ENCODE measurements at places on chromosomes 12 and 14.
A peak's percentile ranks its signal among the peaks of the same experiment; 100 is the strongest.

DNA sequence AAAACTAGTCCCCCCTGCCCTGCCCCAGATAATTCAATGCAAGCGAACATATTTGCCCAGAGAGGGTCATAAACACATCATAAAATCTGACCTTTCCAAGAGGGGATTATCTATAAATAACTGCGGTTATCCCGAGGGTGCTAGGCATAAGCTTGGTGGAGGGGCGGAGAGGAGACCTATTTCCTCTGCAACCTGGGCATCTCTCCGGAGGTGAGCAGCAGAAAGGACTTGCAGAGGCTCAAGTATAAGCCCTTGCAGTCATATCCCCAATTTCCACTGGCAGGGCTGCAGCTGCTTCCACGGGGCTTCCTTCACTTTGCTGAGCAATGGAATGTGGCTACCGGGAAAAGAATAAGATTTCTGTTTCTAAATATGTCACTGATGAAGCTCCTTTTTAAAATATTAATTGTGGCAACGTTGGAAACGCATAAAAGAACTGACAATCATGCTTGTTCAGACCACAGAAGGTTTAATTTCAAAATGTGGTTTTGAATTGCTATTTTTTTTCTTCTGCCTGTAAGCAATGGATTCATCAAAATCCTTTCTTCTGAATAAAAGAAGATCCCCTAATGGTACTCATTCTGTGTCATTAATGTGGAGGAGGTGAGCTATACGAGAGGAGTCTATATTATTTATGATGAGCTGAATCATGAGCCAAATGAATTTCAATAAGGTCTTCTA, 268.9 kb upstream of the ATP2B1 start:
- no peak for DNase-seq

GRCh38 chr12:12613344-12613743, 1.7 kb downstream of the CREBL2 start:
- DNase-seq = peak; percentile 30

DNA sequence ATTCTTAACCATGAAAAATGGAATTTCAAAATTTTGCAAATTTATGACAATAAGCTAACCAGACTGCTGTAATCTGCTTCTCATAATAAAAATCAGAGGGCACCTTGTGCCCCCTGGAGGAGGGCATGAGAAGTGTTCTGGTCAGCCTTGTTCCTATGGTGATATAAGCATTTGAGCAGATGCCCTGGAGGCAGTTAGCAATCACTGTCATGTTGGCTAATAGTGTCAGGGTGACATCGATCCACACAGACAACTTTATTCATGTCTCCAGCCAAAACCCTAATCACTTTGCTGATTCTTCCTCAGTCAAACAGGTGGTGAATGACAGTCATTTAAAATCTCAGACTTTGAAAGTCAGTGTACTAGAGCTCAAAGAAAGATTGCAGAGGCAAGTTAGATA, 943.0 kb downstream of the GALC start:
- peak; percentile 41 for DNase-seq

GRCh38 chr14:45426685-45427282, 173.8 kb upstream of the MIS18BP1 start:
- DNase-seq = peak; percentile 73

DNA sequence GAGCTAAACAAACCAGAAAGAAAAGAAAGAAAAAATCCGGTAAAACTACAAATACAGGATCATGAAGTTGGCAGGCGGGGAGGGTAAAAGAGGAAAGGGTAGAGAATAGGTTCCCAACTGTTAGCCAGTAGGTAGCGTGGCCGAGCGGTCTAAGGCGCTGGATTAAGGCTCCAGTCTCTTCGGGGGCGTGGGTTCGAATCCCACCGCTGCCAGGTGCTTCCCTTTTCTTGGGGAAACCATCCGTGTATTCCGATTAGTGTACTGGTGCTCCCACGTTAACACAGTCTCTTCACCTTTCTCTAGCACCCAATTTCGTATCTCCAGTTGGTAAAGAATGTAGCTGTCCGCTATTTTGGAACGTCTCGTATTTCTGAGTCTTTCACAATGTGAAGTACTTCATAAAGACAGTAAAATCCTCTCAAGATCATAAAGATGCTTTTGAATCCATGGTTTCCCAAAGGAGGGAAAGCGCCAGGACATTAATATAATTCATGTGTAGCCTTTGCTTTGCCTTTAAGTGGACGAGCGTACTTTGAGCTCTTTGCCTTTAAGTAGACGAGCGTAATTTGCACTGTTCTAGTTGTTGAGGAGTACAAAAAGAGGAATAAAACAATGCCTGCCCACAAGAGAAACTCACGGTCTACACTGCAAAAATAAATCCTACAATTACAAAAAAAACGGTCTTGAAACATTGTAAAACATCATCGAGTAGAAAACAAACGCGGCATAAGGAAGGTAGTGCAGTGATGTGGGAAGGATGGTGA, 19.0 kb upstream of the RNASE12 start:
- peak; percentile 86 for DNase-seq

- peak; percentile 84 for DNase-seq
These were observed 17.7 kb downstream of the RIN3 start for GRCh38 chr14:92531106-92531873.

DNA sequence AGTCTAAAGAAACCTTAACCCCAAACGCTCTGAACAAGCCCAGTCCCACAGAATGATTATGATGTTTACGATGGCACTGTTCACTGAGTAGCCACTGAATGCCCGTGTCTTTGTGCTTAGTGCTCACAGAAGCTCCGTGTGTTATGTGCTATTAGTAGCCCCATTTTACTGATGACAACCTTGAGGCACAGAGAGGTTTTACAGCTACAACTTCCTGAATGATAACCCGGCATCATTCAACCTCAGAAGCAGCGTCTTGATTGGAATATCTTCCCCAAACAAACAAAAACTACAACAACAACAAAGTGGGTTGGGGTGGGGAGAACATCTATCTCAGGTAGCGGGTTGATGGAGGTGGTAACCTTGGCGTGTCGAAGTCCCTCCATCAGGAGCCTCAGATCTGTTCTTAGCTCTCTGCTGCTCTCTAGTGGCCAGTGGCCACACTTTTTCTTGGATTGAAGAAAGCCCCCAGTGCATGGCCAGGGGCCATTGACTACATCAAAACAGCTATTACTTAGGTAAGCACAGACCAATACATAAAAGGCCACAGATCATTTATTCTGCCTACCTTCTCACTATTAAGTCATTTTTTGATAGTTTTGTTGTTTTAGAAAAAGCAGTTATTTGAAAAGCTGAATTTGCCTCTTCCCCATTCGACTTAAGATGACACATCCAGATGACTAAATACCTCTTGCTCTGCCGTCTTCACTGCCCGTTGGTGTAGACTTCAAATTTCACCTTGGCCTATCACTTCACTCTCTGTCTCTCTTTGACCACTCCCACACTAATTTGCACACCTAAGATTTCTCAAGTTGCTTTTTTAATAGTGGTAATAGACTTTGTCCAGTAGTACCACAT, 376.9 kb downstream of the GALC start:
- peak; percentile 73 for DNase-seq

DNA sequence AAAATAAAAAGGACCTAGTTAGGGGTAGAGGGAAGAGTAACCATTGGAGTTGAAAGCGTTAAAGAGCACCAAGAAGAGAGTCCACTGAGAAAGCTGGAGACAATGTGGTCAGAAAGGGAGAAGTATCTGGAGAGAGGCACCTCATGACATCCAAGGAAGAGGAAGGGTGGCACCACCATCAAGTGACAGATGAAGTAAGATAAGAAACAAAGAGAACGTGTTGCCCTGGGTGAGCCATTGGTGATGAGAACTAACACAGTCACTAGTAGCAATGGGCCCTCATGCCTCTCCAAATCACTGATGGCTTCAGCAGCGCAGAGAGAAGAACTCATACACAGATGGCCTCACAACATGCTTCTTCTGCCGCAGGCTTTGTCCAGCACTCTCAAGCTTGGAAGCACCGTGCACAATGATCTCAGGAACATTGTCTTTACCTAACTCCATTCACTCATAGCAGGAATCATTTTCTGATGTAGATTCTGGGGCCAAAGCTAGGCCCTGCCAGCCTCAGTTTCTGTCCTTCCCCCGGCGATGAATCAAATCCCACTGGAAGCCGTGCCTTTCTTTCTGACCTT, 252.9 kb downstream of the DPF3 start:
- DNase-seq = no peak

DNA sequence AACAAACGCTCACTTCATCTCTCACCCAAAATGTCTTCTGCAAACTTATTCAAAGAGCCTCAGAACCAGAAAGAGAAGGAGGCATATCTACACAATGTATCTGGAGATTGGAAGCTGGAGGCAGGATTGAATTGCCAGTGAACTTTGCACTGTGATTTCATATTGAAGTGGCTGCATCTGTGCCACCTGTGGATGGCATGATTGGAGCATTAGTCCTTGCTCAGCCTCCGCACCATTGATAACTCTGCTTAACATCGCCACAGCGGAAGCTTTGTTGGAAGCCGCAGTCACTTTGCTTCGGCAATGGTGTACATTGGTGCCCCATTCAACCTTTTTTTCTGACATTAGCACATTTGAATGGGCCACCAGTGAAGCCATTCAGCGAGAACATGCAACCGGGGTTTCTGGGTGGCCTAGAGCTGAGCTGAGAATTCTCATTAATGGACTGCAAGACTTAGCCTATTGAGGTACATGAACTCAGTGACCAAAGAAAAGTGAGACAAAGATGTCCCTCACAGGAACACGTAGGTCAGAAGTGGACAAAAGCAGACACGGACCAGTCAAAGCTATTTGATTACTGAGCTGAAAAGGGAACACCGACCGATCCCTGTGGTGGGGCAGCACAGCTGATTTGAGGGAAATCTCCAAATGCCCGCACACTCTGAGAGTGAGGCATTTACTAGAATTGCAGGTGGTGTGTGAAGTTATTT, 130.4 kb downstream of the BRMS1L start:
- no peak for DNase-seq

GRCh38 chr12:24625103-24625502, 323.8 kb downstream of the BCAT1 start:
- no peak for DNase-seq

GRCh38 chr12:42039577-42039976, 105.1 kb downstream of the GXYLT1 start:
- no peak for DNase-seq

- peak; percentile 94 for DNase-seq
These were observed 9.2 kb downstream of the PHB2 start for GRCh38 chr12:6961278-6961694.

DNA sequence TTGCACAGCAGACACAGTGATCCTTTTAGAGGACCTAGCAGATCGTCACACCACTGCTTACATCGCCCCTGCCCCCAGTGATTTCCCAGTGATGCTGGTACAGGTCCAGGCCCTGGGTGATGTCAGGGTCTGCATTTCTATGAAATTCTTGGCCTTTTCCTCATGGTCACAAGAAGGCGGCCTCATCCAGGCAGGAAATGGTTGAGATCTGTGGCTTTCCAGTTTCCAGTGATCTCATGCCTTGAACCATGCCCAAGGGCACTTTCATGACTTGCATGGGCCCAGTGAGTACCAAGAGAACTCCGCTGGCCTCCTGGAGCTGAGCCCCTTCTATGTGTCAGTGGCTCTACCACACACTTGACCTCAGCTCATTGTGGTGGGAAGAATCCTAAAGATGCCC, 41.9 kb upstream of the BDKRB2 start:
- no peak for DNase-seq

- DNase-seq = no peak
These were observed 838 bp downstream of the LRIG3 start for GRCh38 chr12:58919231-58920101.

GRCh38 chr12:21813125-21813524, 38.6 kb upstream of the KCNJ8 start:
- DNase-seq = peak; percentile 39

GRCh38 chr14:98871796-98872195, 400.2 kb downstream of the BCL11B start:
- DNase-seq = no peak

- no peak for DNase-seq
These were observed 1.7 kb downstream of the RDH16 start for GRCh38 chr12:56955631-56956256.

- DNase-seq = no peak
These were observed 106.1 kb downstream of the PRICKLE1 start for GRCh38 chr12:42483521-42483790.

- no peak for DNase-seq
These were observed 47.0 kb downstream of the ESR2 start for GRCh38 chr14:64247195-64247594.

DNA sequence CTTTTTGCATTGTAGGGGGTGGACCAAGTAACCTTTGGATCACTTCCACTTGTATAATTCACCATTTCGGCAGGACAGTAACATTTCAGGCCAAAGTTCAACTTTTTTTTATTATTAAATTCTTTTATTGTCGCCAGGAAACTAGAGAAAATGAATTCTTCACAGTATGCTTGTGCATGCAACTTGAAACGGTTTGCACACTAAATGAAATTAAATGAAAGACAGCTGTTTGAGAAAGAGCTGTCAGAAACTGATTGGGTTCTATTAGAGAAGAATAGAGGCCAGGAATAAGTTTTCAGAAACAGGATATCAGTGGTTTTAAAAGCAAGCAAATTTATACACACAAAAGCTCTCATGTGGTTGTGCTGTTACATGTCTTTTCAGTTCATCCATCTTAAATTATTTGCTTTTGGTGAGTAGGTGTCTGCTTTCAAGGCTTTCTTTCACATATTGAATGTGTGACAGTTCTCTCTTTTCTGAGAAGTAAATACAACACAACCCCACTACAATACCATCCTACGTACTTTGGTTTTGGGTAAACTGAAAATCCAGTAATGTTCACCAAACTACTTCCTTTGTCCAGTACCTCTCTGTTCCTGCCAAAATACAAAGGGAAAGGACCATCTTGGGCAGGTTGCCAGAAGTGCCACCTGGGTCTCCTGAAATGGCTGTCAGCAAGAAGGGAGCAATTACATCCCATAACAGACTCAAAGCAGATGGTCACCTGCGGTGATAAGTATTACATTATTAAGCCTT, 291.7 kb downstream of the RAD51B start:
- DNase-seq = no peak

DNA sequence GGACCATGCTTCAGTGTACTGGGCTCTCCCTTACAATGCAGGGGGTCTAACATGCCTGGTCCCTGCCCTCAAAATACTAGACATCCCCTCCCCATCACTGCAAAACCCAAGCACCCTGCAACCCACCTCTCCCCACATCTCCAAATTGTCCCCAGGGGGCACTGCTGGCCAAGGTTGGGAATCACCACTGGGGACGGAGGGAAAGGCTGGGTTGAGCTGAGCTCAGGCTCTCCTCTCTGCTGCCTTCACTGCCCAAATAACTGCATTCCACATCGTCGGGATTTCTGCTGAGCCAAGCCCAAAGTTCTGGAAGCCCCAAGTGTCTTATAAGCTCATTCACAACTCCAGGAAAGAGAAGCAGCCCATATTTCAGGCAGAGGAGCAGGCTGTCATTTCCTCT, 69.6 kb downstream of the NT5DC3 start:
- DNase-seq = peak; percentile 59
